KBM-7 (cell line): ENCODE measurements at places on chromosomes 6 and 20.

- DNase-seq: peak; percentile 59
Observed at GRCh38 chr20:37669062-37669772, 24.6 kb upstream of the CTNNBL1 start.

DNA sequence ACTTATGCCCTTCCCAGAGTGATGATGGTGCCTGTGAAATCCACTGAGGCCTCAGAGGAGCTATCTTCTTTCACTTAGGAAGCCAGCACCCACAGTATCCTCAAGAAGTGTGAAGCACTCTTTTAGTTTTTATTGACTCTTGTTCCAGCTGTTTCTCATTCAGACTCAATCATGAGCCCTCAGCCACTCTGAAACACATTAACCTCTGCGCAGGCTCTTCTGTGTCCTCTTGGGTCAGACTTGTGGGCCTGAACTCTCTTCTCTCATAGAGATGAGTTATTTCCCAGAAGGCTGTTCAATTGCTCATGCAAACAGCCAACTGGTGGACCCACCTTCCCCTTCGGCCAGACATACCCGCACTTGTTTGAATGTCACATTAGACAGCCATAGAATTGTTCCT lies 27.8 kb upstream of the PREP start:
- no peak for DNase-seq

- DNase-seq: no peak
Observed at GRCh38 chr6:167647306-167647705, 179.4 kb upstream of the AFDN start.

DNA sequence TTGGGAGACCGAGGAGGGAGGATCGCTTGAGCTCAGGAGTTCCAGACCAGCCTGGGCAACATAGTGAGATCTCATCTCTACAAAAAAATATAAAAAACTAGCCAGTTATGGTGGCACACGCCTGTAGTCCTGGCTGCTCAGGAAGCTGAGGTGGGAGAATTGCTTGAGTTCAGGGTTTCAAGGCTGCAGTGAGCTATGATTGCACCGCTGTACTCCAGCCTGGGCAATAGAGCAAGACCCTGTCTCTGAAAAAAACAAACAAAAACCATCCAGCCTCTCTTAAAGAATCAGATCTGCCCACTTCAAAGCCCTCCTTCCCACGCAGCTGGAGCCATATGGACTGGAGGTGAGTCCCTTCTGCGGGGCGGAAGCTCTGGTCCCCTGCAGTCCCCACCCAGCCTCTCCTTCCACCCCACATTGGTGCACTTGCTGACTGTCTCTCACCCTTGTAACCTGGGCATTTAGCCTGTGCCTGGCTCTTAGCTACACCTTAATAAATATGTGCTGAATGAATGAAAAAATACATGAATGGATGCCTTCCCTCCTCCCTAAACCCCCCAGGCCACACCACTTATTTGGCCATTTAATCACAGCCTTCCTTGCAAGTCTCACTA lies 7.2 kb upstream of the PARD6B start:
- no peak for DNase-seq

GRCh38 chr6:41937861-41938574 lies 3.6 kb downstream of the CCND3 start:
- DNase-seq: peak; percentile 93

DNA sequence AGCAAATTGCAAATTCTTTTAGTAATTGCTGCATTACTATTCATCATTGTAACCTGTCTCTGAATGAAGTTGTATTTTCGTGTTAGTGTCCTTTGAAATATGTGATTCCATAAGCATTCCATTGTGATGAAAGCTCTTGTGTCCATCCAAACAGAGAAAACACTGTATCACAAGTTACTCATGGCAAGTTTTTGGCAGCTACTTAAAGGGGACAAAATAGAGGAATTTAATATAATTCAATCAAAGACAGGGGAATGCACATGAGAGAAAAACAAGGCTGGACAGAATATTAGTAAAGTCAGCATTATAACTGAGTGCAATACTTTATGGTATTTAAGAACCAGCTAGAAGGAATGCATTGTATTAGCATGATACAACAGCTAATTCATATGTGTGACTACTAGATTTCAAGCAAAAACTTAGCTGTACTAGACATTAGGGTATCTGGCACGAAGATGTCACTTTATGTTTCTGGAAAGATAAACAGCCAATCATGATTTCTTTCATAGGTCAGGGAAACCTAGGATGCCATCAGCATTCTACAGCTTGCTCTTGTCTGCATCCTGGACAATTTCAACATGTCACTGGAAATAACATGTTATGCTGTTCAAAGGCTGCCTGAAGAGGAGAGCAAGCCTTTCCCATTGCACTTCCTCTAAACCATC lies 270.6 kb upstream of the MARCKS start:
- DNase-seq: no peak

- DNase-seq: peak; percentile 9
Observed at GRCh38 chr6:144411531-144412165, 126.5 kb downstream of the UTRN start.

DNA sequence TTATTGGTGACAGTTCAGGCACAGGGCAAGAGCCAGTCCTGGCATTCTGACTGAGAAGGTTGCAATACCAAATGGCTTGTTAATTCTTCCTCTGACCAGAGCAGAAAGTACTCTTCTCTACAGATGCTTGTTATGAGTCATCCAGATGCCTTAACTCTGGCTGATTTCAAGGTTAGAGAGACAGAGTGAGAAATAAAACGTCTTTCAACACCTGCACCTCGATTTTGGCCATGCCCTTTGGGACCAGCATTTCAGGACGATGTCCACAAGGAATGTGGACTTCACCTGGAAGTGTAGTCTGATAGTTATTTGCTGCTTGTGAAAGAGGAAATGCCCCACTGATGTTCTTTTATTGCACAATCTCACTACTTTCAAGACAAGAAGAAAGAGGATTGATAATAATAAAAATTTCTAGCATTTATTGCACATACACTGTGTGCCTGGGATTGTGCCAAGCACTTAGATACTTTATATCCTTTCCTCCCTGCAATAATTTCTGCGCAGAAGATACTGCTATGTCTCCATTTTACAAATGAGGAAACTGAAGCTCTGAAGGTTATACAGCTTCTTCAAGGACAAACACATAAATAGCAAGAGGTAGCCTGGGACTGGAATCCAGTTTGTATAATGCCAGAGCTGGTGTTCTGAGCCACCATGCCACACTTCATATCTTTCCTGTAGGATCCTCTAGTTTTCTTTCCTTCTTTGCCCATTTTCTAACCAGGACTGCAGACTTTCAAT lies 33.5 kb upstream of the MCM3 start:
- DNase-seq: peak; percentile 22

DNA sequence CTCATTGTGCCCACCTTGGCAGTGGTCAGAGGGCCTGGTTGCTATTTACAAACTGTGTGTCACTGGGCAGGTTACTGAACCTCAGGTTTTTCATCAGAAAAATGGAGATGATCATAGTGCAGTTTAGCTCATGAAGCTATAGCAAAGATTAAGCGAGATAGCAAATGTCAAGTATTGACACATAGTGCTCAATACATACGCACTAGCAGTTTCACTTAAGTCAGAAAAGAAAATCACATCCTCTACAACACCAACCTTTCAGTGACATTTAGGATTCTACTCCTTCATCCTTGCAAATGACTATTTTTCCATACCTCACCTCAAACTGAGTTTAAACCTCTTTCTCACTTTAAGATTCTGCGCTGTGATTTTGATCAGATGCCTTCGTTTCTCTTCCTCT lies 16.2 kb downstream of the GPR63 start:
- DNase-seq: no peak

- DNase-seq: no peak
Observed at GRCh38 chr6:135461208-135461607, 36.3 kb downstream of the AHI1 start.

DNA sequence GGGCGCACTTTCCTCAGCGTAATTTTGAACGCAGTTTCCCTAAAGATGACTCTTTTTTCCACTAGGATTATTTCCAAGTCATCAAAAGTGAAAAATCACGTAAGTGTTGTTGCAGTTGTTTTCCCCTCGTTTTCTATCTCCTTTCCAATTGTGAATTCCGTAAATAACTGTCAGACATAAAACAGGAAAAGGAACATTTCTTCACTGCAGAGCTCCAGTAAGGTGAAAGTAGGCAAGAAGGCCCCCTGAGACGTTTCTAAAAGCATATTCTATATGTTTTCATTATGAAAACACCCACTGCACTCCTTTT lies 17.8 kb downstream of the HIVEP2 start:
- DNase-seq: no peak

DNA sequence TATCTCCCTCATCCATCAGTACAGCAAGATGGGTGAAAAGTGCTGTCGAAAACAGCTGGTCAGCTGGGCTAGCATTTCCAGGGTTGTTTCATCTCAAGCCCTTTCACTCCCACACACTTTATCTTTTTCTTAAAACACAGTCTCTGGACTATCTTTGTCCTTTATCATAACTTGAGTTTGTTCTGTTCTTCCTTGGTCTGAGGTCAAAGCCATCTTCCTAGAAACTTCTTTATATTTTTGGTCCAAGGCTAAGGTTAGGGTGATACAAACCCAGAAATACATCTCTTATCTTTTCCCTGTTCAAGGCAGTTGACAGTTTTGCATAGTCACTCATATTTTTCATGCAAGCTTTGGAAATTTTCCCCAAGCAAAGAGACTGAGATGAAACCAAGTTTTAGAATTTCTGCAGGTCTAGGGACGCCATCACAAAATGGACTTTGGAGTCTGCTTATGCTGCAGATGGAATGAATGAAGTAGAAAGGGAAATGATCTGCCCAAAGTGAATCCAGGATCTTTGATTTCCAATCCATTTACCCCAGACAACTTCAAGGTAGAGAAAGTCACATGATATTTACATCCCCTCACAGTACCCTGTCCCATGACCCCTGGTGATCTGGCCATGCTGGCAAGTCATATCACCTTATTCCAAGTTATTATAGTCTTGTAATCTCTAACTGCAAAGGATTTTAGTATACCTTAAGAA lies 297.0 kb downstream of the ZNF217 start:
- DNase-seq: no peak

GRCh38 chr6:140844167-140844566 lies 1288.6 kb upstream of the GJE1 start:
- peak; percentile 43 for DNase-seq

DNA sequence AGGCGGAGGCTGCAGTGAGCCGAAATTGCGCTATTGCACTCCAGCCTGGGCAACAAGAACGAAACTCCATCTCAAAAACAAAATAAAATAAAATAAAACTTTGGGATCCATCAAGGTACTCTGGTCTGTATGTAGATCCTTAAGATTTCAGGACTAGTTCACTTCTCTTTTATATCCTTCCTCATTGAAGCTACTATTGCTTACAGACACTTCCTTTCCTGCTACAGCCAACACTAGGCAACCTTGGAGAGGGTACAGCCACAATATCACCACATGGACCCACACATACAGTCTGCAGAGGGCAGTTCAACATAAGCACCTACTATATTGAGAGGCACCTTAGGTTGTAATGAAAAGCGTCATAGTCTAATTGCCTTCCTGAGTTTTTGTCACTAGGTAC lies 113.3 kb downstream of the ATXN1 start:
- DNase-seq: no peak

GRCh38 chr6:22141241-22141745 lies 155.5 kb downstream of the PRL start:
- no peak for DNase-seq

- DNase-seq: no peak
Observed at GRCh38 chr6:68054756-68055155, 580.3 kb upstream of the ADGRB3 start.

DNA sequence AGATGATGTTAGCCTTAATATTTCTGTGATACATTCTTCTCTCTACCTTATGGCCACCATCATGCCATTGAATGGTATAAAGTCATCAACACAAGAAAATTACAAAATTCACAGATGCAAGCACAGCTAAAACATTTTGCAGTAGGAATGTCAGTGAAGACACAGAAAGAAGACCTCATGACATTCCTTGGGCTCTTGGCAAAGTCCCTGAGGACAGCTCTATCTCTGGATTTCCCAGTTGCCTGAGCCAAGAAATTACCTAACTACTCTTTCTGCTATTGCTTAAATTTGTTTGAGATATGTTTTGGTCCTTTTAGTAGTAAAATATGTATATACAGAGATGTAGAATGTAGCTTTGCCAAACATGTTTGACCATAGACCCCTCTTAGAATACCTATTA lies 201.0 kb upstream of the STXBP5 start:
- no peak for DNase-seq

DNA sequence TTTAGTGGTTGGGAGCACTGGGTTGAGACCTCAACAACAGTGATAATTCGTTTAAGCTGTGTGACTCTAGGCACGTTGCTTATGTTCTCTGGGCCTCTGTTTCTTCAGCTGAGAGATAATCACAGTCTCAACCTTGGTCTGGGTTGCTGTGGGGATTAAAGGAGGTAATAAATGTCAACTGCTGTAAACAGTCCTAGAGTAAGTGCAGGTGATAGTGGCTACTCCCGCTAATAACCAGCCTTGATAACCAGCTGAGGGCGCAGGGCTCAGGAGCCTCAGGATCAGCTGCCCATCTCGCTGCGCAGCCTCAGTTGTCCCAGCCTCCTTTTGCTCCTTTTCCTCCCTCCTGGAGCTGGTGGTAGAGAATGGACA lies 58.0 kb downstream of the JARID2 start:
- DNase-seq: no peak

- no peak for DNase-seq
Observed at GRCh38 chr6:53692172-53692571, 26.6 kb upstream of the KLHL31 start.

DNA sequence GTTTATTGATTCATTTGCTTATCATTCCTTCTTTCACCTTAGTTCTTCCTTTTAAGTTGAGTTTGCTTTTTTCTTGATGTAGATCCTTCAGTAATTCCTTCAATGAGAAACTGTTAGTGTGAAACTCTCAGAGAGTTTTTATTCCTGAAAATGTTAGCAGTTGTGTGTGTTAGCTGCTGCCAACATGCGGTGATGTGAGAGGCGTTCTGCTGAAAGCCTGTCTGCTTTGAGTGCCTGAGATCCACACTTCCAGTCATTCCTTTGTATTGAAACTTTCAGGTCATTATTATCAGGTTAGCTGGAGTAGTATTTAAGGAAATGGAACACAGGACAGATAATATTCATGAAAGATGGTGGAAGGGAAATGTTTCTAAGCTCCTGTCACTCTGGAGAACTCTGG lies 70.0 kb upstream of the SUPT3H start:
- DNase-seq: no peak

DNA sequence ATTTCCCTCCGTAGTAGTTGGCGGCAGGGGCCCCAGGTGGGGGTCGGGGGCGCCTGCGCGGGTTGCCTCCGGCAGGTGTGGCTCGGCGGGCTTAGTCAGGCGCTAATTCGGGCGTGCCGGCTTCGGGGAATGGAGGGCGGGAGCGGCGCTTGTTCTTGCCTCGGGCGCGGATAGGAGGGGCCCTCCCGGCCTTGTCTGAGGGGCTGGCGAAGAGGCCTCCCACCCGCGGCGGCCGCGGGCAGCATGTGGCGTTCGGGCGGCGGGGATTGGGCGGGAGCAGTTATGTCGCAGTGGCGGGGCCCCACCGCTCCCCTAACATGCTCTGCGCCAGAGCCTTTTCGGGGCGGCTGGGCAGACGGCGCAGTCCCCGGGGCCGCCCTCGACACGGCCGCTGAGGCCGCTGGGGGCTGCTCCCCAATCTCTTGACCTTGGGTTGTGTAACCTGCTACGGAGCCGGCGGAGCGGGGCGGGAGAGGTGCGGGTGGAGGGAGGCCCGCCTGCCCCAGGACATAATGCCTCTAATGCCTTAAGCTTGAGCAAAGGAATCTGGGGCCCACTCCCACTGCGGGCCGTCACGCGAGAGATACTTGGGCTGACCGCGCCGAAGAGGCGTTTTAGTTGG lies 1.1 kb downstream of the AMD1 start:
- DNase-seq: peak; percentile 45

GRCh38 chr6:130632277-130632676 lies 194.9 kb upstream of the SMLR1 start:
- no peak for DNase-seq

- no peak for DNase-seq
Observed at GRCh38 chr6:5139828-5140771, 55.0 kb downstream of the PPP1R3G start.
